A549 (cell line): ENCODE measurements at places on chromosomes 16 and 17.

GRCh38 chr17:36910513-36910912 lies 26.8 kb upstream of the LHX1 start:
- no peak for DNase-seq

- peak; percentile 41 for DNase-seq
Measured at GRCh38 chr17:34252095-34252443, 3.0 kb upstream of the CCL2 start.

DNA sequence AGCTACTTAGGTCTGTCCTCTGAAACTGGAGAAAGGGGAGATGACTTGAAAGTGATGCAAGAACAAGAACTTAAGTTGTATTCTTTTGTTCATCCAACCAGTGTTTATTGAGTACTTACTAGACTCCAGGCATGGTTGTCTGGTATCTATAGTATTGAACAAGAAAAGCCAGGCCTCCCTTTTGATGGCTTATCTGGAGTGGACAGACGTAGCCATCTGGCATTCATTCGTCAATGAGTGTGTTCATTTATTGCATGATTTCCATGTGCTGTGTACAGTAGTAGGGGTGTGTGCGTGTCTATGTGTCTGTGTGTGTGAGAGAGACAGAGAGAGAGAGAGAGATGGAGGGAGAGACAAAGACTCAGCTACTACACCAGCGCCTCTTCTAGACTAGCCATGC lies 9.2 kb downstream of the ABAT start:
- DNase-seq = no peak

DNA sequence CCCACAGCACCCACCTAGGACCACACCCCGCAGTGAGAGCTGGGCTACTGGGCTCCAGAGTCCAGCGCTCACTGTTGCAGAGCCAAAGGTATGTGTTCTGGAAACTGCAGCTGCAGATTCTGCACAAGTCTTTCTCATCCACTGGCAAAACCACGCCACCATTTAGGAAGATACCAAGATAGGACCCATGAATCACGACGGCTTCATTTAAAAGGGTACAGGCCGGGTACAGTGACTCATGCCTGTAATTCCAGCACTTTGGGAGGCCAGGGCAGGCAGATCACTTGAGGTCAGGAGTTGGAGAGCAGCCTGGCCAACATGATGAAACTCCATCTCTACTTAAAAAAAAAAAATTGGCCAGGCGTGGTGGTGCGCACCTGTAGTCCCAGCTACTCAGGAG lies 18.8 kb downstream of the FOXF1 start:
- no peak for DNase-seq

- no peak for DNase-seq
Measured at GRCh38 chr17:41586863-41587495, at the start of gene KRT14. Gene KRT14, minus strand, starts transcription at chr17:41586895. Its CDS starts 61 bp downstream, at chr17:41586834.

- no peak for DNase-seq
Measured at GRCh38 chr17:56114469-56114868, 38.8 kb upstream of the ANKFN1 start.
